ENCODE measurements at places on chromosomes 13 and 19.

DNA sequence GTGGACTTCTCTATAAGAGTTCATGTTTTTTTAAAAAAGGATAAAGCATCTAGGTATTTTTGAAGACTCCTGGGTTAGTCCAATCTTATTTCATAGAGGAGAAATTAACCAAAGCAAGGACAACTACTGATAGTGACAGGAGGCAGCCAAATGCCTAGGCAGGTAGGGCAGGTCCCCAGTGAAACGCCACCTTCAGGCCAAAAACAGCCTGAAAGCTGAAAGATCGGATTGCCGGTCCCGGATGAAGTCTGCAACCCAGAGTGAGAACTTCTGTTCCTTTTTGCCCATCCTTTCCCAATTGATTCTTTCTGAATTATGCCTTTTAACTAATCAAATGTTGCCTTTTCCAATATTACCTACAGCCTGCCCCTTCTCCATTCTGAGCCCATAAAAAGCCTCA lies 6.1 kb upstream of the GGACT start:
- no peak for DNase-seq

- peak; percentile 81 for DNase-seq
Observed at GRCh38 chr19:7868671-7869452, 5.3 kb downstream of the PRR36 start.

DNA sequence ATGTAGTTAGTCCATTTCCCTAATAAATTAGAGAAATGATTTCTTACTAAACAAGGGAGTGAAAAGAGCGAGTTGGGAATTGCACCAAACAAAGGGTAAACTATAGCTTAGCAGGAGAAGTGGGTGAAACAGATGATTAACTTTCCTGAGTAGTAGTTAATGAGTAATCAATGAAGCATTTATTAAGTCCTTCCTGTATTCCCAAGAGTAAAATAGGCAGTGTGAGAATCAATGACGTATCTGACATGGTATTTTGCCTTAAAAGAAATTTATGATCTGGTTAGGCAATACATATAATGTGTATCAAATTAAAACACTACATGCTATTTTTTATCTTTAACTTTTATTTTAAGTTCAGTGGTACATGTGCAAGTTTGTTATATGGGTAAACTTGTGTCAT lies 142.8 kb downstream of the KLF5 start:
- DNase-seq, result no peak

- DNase-seq, result no peak
Observed at GRCh38 chr13:23642110-23642509, 71.9 kb downstream of the TNFRSF19 start.

- DNase-seq, result no peak
Observed at GRCh38 chr19:41967054-41967783, 8.1 kb upstream of the RABAC1 start.

GRCh38 chr13:114025714-114026431 lies 52.0 kb upstream of the C13orf46 start:
- no peak for DNase-seq

DNA sequence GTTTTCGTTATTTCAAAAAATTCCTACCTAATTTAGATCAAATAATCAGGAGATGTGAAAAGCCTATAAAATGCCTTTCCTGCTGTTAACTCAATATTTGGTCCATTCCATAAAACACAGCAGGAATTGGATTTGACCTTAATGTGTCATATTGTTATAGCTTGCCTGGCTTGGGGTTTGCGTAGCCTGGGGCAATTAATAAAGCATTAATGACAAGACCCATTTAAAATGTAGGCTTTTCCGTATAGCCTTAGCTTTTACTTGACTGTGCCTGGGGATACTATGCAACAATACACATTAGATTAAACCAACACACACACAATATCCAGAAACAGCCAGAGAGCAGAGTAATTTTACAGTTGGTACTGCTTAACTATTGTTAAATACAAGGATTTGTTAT lies 117.2 kb upstream of the MAB21L1 start:
- DNase-seq, result no peak

GRCh38 chr13:36418022-36418805 lies 14.1 kb upstream of the CCNA1 start:
- DNase-seq, result no peak

- no peak for DNase-seq
Observed at GRCh38 chr13:27952876-27953675, 16.0 kb downstream of the CDX2 start.

DNA sequence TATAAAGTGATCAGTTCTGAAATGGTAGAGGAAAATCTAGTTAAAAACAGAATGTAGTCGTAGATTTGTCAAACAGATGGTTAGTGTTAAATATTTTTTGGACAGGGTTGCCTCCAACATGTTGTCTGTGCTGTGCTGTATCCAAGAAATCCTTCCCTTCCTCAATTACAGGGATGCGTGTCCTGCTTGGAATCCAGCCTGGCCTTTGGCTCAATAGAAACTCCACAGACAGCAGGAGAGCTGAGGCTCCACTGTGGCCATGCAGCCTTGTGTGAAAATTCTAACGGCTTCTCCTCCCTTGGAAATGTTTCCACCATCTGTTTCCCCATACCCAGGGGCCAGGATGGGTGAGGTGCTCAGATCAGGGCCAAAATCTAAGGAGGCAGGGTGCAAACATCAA lies 67.7 kb upstream of the USP29 start:
- no peak for DNase-seq

- DNase-seq, result no peak
Observed at GRCh38 chr19:21608571-21608970, 103.2 kb downstream of the ZNF429 start.

GRCh38 chr13:25928941-25929505 lies 122.8 kb downstream of the SHISA2 start:
- DNase-seq, result no peak

DNA sequence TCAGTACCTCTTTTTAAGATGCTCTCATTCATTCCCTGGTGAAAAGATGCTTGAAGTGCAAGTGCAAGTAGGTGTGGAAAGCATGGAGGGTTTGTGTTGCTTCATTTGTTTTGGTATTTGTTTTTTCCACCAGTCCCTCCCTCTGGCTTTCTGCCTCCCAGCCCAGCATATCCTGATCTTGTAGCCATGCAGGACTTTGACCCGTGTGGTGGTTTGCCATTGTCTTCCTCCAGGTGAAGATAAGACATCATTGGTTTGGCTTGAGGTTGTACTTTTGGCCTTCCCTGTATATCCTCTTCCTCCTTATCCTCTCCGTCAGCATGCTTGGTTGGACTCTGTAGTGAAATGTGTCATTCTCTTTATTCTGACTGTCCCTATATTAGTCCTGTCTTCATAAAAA lies 9.1 kb downstream of the SPINT2 start:
- DNase-seq, result no peak

GRCh38 chr19:29378126-29378525 lies 147.7 kb upstream of the VSTM2B start:
- DNase-seq, result no peak

DNA sequence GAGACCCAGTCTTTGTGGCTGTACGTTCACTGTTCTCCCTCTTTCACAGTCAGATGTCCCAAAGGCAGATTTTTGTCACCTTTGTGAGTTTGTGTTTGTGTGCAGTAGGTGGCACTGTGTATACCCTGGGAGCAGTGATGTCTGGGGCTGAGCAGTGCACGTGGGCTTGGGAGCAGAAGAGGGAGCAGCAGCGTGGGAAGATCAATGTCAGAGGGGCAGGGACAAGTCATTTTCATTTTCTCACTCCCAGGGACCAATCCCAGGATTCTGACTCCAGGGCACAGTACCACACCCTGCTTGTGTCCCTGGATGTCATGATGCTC lies 2.0 kb upstream of the PSG6 start:
- DNase-seq, result no peak

DNA sequence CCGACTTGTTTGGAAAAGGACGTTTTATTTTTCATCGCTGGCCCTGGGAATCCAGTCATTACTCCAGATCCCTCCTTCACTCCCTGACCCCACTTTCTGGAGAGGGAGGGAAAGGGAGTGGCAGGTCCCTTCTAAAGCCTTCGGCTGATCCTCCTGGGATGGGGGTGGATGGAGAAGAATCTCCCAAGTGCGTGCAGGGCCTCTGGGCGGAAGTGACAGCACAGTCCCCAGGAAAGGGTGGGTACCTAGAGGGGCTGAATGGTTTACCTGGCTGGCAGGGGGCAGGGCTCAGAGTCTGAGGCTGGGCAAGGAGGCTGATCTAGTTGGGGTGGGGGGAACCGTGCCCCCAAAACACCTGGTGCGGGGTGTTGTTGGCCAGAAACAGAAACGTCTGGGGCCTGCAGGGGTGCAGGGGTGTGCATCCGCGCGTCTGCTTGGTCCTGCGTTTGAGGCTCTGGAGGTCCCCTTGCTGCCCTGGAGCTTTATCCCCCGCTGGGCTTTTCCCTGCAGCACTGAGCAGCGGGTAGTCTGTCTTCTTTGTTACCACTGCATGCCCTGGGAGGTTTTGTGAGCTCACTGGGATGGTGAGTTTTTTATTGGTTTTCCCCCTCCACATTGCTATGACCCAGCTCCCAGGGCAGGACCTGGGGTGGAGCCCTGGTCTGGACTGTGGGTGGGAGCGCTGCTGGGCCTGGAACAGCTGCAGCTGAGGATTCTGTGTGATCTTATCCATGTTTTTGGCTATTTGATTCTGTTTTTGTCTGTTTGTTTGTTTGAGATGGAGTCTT lies 3.0 kb upstream of the ZNF628 start:
- no peak for DNase-seq

DNA sequence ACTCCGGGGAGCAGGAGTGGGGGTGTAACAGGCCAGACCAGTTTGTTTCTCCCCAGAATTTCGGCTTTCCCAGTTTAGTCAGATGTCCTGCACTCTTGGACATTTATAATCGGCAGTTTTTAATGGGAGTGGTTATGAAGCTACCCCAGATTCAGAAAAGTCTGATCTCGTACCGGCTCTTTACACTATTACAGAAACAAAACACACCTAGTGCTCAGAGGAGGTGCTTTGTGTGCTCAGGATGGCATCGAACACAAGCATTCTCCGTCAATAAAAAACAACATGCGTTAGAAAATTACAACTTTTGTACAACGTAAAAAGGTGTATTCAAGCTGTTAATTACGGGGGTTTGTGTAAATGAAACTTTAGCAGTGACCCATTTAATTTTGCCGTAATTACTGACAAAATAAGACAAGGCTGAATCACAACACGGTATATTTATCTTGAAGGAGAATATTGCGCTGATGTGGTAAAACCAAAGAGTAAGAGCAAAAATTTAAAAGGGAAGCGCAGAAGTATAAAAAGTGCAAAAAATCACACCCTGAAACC lies 6.6 kb upstream of the SOX1 start:
- DNase-seq, result no peak

- DNase-seq, result no peak
Observed at GRCh38 chr13:106569233-106570095, 1.5 kb upstream of the ARGLU1 start.

GRCh38 chr13:79549355-79550106 lies 68.6 kb downstream of the NDFIP2 start:
- DNase-seq, result no peak

DNA sequence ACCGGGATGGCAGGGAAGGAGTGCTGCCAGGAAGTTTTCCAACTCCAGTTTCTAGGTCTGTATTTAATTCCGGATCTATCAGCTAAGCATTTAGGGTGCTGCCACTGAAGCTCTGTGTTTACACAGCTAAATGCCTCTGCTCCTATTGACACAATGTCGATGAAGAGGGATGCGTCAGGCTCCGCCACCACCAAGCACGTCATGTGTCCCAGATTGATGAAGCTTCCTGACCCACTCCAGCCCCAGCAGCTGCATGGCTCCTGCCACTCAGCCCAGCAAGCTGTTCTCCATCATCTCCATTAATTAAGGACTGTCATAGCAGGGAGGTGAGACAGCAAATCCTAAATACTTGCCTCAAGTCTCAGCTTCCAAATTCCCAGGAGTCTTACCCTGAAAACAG lies 435.2 kb upstream of the ZNF507 start:
- DNase-seq, result no peak

- DNase-seq, result no peak
Observed at GRCh38 chr19:49339301-49340068, 4.3 kb downstream of the CD37 start.

GRCh38 chr13:80082396-80083080 lies 258.4 kb downstream of the SPRY2 start:
- DNase-seq, result no peak

DNA sequence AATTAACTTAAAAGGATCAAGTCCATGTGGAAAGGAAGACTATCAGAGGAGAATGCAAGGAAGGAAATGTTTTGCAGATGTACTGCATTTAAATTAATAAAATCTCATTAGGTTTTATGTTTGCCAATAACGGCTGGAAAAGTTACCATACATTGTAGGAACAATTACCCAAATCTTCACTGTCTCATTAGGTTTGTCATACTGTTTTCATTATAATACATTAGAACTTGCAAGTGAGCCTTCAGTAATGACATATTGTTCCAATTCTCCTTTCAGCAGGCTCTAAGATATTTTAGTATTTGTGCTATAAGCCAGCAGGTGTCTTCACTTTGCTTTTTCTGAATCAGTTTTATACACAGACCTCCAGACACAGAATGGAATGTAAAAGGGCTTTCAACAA lies 661.6 kb upstream of the KLHL1 start:
- DNase-seq, result no peak

DNA sequence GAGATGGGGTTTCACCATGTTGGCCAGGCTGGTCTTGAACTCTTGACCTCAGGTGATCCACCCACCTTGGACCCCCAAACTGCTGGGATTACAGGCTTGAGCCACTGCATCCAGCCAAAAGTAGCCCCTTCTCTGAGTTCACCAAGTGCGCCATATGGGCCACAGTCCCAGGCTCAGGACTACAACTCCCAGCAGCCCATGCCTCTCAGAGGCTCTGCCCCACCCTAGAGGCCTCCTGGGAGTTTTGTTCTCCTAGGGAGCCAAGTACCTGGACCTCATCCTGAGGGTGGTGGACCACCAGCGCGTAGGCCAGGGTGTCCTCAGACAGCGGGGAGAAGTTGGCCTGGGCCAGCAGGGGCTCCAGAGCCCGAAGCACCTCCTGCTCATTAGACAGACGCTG lies 18.8 kb downstream of the TMEM143 start:
- DNase-seq, result no peak

GRCh38 chr13:90329641-90330040 lies 1017.8 kb upstream of the MIR17HG start:
- no peak for DNase-seq

- DNase-seq, result no peak
Observed at GRCh38 chr13:35964011-35964862, 166.9 kb downstream of the DCLK1 start.

GRCh38 chr19:20287070-20287469 lies 120.1 kb downstream of the ZNF486 start:
- no peak for DNase-seq

DNA sequence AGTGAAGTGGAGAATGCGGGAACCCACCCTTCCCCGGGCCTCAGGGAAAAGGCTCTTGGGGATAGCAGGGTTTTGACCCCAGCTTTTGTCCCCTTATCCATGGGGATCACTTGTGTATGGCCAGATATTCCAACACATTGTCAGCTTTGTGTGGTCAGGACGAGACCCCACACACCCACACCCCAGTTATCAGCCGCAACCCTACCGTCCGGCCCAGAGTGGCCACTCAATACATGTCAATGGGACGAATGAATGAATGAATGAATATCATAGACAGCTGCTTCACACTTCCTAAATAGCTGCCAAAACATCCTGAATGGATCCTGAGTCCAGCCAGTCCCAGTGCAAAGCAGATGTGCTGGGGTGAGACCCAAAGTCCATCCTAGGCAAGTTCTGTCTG lies 64.6 kb downstream of the TSHZ3 start:
- DNase-seq, result no peak

- DNase-seq, result peak; percentile 79
Observed at GRCh38 chr19:48970923-48971395, 5.8 kb downstream of the FTL start.

- DNase-seq, result no peak
Observed at GRCh38 chr13:21326155-21327031, 132.7 kb downstream of the ZDHHC20 start.

- peak; percentile 78 for DNase-seq
Observed at GRCh38 chr19:8578642-8579265, 1.5 kb upstream of the MYO1F start.

- no peak for DNase-seq
Observed at GRCh38 chr13:113328851-113329250, 31.8 kb downstream of the LAMP1 start.

Measured in stimulated activated effector memory CD8-positive, alpha-beta T cell treated with anti-CD3 and anti-CD28 coated beads, Interleukin-12 subunit alpha, Interleukin-12 subunit beta, amount 100 ng/mL, for 72 hours (primary cell).